H1 (cell line): ENCODE measurements at places on chromosomes 11 and 22.

DNA sequence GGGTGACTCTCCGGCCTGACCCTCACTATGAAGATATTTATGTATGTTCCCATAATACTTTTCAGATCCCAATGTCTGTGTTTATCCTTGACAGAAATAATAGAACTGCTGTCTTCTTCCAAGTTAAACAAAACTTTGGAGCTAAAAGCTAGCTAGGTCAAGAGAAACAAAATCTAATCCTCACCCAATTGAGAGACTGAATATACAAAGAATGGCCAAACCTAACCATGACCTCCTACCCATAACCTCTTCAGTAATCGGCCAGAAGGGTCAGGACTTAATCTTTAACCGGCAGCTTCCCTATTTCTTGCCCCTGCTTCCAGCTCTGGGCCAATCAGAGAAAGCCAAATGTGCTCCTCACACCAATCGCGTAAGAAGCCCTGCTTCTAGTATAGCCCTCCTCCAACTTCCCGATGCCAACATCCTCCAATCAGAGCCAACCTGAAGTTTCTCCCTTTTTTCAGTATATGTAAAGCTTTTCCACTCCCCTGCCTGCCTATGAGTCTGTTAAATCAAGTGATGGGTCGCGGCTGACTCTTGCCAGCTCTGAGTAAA is 1.7 kb upstream of the DDX6 start:
- H3K4me3 ChIP-seq, result peak overlapping the region; percentile 88
- DNase-seq, result peak; percentile 86
- H3K36me3 ChIP-seq, result no peaks in the 10 kb centered on the region

DNA sequence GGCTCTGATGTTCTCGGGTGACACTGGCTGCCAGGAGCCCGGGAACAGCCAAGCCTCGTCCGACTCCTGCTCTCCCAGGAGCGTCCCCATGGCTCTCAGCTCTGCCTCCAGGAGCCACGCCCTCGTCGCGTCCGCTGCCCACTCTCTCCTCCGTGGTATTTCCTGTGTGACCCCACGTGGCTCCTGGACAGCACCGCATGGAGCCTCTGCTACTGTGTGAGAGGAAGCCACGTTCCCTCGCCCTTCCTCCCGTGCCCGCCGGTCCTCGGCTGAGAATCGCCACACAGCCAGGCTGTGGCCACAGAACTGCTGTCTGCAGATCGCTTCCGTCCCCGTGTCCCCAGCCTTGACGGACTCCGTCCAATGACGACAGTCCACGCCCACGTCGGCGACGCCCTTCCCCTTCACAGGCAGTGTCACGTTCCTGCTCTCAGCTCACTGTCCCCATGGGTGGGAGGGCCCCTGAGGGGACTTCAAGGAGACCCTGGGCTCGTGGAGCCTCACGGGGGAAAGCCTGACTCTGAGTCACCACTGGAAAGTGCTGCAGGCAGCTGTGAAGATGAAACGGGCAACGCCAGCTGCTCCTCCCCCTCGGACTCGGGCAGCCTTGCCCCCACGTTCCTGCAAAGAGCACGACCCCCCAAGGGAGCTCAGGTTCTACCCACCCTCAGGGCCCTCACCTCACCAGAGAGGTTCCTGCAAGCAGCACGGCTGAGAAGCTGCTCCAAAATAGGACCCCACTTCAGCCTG is 458.5 kb downstream of the BRD1 start:
- 0 out of 2 replicates have a peak, but pooled peaks cover 3% of the 10 kb centered on the region for H3K27me3 ChIP-seq
- peaks cover 8% of the 10 kb centered on the region; the same call in 1 of the 2 replicates for H3K4me1 ChIP-seq
- no peak overlapping the region for H3K4me3 ChIP-seq
- H3K27ac ChIP-seq, result no peak overlapping the region
- DNase-seq, result peak; percentile 38

DNA sequence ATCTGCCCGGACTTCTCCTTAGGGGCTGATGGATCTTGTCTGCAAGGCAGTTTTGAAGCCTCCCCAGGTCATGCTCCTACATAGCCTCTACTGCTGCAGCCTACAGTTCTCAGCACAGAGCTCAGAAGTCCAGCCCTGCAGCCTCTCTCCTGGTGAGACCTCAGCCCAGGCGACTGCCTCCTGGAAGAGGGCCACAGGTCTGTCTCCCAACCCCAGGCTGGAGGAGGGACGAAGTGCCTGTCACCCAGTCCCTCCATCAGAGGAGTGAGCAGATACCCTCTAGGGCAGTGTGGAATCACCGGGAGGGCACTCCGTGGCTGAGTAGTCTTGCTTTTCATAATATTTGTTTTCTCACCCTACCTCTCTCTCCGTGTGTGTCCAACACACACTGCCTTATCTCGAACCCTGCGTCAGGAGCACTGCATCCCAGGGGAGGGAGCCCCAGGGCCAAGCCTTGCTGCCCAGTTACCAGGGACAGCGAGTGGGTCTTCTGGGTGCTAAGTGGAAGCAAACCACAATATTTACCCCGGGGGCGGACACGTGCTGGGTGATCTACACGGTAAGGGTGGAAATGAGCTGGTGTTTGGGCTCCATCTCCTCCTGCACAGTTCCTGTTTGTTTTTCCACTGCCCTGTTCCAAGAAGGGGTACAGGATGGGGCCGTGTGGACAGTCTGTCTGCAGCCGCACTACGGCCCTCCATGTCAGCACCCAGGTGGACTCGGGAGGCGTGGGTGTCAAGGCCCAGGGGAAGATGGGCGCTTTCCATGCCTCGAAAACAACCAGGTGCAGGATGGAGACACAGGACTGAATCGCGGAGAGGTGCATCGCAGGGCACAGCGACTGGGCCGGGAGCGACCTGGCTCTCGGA is 133.7 kb upstream of the HSD17B12 start:
- no peak for DNase-seq
- peaks cover 7% of the 10 kb centered on the region for H3K4me1 ChIP-seq
- peaks cover 19% of the 10 kb centered on the region for H3K27me3 ChIP-seq
- no peak overlapping the region for H3K27ac ChIP-seq

DNA sequence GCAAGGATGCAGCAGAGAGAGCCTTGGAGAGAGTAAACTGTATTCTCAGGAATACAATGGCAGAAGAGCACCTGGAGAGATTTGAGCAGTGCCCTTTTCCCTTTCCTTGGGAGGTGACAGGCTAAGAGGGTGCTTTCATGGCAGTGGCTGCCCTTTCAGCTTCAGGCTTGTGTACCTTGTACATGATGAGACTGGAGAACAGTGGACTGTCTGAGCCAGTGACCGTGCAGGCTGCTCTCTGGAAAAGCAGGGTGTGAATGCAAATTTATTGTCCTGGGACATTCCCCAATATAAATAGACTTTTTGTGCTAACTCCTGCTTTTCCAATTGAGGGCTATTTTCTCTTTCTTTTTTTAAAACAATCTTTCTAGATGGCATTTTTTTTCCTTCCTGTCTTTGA is 99.3 kb downstream of the TRIM44 start:
- DNase-seq, result no peak
- H3K27me3 ChIP-seq, result no peaks in the 10 kb centered on the region
- H3K4me3 ChIP-seq, result no peak overlapping the region
- H3K27ac ChIP-seq, result no peak overlapping the region
- no peaks in the 10 kb centered on the region for H3K4me1 ChIP-seq

- no peaks in the 10 kb centered on the region for H3K4me1 ChIP-seq
- no peaks in the 10 kb centered on the region for H3K36me3 ChIP-seq
- no peaks in the 10 kb centered on the region for H3K27me3 ChIP-seq
- no peak overlapping the region for H3K27ac ChIP-seq
- DNase-seq, result no peak
- no peak overlapping the region for H3K4me3 ChIP-seq
Observed at GRCh38 chr11:121714351-121714750, 261.6 kb upstream of the SORL1-AS1 start.

- no peaks in the 10 kb centered on the region for H3K27me3 ChIP-seq
- DNase-seq, result no peak
- no peak overlapping the region for H3K27ac ChIP-seq
- no peaks in the 10 kb centered on the region for H3K36me3 ChIP-seq
- H3K4me3 ChIP-seq, result no peak overlapping the region
Observed at GRCh38 chr22:41411021-41411851, 29.5 kb downstream of the TEF start.

DNA sequence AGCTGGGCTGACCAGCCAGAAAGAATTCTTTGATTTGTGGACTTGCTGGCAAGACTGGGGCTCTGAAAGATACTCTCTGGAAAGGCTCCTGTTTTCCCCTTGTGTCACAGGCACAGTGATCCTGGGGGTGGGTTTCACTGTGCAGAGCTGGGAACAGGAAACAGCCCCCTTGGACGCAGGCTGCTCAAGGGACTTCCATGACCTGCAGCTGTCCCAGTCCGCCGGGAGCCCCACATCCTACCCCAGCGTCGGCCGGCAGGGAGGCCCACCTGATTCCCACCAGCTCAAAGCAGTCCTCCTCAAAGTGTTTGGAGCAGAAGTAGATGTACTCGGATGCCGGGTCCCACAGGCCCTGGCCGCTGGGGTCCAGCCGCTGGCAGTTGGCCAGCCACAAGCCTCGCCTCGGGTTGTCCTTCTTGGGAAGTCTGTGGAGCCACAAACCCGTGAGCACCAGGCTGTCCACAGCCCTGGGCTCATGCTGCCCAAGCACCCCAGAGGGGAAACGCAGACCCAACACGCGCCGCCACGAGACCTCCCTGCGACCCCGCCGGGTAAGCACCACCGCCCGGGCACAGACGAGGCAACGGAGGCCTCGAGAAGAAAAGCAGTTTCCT is 824 bp downstream of the THAP7 start:
- peaks cover 8% of the 10 kb centered on the region for H3K4me1 ChIP-seq
- no peaks in the 10 kb centered on the region for H3K27me3 ChIP-seq
- peak overlapping the region; percentile 84 for H3K4me3 ChIP-seq
- DNase-seq, result no peak
- H3K27ac ChIP-seq, result peak overlapping the region; percentile 74; the same call in 1 of the 2 replicates

- no peaks in the 10 kb centered on the region for H3K36me3 ChIP-seq
- H3K27me3 ChIP-seq, result peaks cover 40% of the 10 kb centered on the region
- no peak overlapping the region for H3K4me3 ChIP-seq
- H3K27ac ChIP-seq, result no peak overlapping the region
- DNase-seq, result no peak
- H3K4me1 ChIP-seq, result peaks cover 3% of the 10 kb centered on the region; the same call in 1 of the 2 replicates
Observed at GRCh38 chr11:1337647-1338007, 28.2 kb upstream of the TOLLIP start.

- H3K36me3 ChIP-seq, result no peaks in the 10 kb centered on the region
- H3K4me1 ChIP-seq, result no peaks in the 10 kb centered on the region
- DNase-seq, result no peak
- H3K27me3 ChIP-seq, result no peaks in the 10 kb centered on the region
Observed at GRCh38 chr11:11708256-11708655, 86.5 kb upstream of the GALNT18 start.

GRCh38 chr11:44223238-44223637 is 86.7 kb downstream of the ALX4 start:
- no peaks in the 10 kb centered on the region for H3K4me1 ChIP-seq
- H3K36me3 ChIP-seq, result no peaks in the 10 kb centered on the region
- no peak for DNase-seq
- H3K27me3 ChIP-seq, result no peaks in the 10 kb centered on the region
- H3K4me3 ChIP-seq, result no peak overlapping the region
- H3K27ac ChIP-seq, result no peak overlapping the region
